ENCODE measurements at places on chromosomes 16 and 17.

DNA sequence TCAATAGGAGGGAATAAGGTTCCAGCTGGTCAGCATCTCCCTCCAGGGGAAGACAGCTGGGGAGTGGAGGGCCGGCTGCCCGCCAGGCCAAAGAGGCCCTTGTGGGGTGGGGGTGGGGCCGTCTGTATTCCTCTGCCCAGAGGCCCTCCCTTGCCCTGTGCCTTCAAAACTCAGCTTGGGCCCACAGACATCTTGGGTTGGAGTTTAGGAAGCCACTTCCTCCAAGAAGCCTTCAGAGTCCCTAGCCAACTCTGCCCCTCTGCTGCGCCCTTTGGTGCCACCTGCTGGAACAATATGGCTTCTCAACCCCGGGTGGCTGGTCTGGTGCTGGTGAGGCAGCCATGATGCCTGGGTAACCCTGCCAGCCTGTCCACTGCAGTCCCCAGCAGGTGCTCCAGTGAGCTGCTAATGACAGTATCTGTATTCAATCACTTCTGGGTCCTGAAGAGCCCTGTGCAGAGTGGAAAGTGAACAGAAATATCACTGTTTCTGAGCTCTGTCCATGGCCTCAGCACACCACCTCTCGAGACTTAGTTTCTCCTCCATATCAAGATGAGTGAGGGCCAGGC, 16.7 kb downstream of the HSD11B2 start:
- peak; percentile 39 for DNase-seq

GRCh38 chr16:717450-718245, 2.7 kb downstream of the METRN start:
- DNase-seq, result no peak

DNA sequence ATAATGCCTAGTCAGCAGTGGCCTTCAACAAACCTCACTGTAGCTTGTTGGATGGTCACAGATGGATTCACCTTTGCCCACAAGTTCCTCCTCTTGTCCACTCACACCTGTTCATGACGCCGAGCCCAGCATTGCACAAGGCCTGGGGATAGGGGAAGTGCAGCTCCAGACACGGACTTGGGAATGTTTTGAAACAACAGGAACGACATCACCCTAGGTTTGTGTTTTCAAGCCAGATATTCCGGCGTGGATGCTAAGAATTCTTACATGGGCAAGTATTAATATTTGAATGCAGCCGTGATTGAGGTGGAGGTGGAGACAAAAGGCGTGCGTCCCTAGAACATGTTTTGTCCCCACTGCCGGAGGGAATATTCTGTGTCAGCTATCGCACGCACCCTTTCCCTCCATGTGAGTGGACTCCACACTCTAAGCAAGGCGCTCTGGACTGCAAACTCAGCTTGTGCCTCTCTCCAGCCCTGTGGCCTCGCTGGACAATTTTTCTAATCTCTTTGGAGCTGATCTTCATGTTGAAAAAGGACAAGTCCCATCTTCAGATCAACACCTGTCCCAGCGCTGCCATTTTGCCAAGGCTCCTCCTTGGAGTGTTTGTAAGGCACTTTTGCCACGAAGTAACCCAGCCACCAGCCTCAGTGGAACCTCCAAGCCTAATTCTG, 2.0 kb upstream of the BANP start:
- DNase-seq, result no peak

DNA sequence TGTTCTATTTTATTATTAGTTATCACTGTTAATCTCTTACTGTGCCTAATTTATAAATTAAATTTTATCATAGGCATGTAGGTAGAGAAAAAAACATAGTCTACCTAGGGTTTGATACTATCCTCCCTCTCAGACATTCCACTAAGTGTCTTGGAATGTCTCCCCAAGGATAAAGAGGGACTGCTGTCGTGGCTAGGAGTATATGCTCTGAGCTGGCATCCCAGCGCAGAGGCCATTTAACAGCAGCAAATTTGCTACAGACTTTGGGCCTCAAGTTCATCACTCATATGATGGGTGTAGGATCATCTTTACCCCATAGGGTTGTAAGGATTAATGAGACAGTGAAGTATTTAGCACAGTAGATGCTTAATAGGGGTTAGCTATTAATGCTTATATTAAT, 56.7 kb downstream of the ZFHX3 start:
- no peak for DNase-seq

- peak; percentile 72 for DNase-seq
These were observed at the start of gene HSD11B2 for GRCh38 chr16:67430977-67431774. Gene HSD11B2, plus strand, starts transcription at chr16:67431121. Its CDS starts 128 bp downstream, at chr16:67431249.

DNA sequence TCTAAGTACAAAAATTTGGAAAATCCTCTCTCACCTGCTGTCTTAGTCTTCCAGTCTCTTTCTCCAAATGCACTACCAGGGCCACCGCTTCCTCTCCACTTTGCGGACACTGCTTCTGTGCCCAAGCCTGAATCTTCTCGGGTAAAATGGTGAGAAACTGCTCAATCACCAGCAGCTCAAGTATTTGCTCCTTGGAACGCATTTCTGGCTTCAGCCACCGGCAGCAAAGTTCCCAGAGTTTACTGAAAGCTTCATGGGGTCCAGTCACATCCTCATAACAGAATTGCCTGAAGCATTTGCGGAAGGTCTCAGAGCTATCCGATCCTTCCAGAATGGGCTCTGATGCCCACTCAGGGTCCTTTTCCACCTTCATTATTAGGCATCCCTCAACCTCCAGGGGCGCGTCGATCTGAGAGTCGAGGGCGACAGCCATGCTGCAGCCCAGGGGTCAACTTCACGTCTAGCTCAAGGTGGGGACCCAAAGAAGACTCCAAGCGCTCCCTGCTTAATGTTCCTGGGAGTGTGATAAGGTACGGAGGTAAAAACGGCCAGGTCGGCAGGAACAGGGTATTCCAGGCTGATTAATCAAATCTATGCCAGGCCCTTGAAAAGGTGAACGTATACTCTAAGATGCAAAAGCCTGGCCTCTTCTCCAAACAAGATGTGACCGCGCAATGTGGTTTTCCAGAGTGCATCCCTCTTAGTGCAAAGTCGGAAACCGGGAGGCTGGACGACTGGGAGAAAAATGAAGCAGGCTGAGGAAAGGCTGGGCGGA, 763 bp downstream of the ZKSCAN2 start:
- DNase-seq, result no peak

DNA sequence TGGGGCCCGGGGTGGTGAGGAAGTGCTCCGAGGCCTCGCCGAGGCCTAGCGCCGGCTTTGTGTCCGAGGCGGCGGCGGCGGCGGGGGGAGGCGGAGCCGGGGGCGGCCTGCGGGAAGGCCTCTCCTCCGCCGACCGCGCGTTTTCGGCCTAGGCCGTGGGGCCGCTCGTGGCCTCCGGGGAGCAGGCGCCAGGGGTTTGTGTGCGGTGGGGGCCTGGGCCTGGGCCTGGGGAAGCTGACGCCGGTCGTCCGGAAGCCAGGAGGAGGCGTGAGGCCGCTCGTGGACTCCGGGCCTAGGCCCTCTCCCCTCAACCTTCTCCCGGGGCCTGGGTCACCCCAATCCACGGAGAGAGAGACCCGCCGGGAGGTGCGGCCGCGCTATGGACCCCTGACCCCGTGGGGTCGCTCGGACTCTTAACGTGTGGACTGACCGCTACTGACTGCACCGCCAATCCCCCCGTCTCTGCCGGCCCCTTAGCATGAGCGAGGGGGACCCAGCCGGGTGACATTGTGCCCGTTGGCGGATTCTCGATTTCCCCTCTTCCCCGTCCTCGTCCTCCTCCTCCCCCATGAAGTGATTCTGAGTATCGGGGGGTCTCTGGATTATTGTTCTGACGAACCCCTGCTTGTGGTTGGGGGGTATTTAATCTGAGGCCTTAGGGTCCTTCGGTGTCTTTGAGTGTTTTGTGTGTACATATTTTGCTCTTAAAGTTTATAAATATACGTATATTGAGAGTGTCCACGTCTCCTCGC, 660 bp downstream of the RBBP6 start:
- peak; percentile 43 for DNase-seq

- DNase-seq, result peak; percentile 44
These were observed 999 bp upstream of the FLYWCH2 start for GRCh38 chr16:2881783-2882649.

GRCh38 chr17:77273397-77274085, 132.8 kb downstream of the SEC14L1 start:
- peak; percentile 64 for DNase-seq

- DNase-seq, result no peak
These were observed 22.7 kb upstream of the MRPS23 start for GRCh38 chr17:57872536-57872935.

- peak; percentile 58 for DNase-seq
These were observed 30.1 kb downstream of the HIC1 start for GRCh38 chr17:2084766-2085647.

DNA sequence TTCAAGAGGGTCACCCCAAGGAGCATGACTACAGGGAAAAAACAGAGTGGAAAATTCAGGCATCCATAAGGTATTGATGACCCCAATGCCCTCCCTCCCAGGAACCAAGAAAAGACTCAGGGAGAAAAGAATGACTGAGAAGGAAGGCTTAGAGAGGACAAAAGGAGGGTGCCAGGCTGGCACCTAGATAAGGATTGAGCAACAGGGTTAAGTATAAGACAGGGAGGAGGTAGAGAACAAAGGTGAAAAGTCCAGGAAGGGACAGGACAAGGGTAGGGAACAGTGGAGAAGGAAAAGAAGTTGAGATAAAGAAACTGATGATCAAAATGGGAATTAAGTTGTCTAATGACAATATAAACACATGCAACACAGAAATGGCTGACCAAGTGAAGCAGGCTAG, 2.5 kb downstream of the SLC35B1 start:
- DNase-seq, result no peak

- DNase-seq, result no peak
These were observed 201.1 kb upstream of the CDH13 start for GRCh38 chr16:82425661-82426060.

DNA sequence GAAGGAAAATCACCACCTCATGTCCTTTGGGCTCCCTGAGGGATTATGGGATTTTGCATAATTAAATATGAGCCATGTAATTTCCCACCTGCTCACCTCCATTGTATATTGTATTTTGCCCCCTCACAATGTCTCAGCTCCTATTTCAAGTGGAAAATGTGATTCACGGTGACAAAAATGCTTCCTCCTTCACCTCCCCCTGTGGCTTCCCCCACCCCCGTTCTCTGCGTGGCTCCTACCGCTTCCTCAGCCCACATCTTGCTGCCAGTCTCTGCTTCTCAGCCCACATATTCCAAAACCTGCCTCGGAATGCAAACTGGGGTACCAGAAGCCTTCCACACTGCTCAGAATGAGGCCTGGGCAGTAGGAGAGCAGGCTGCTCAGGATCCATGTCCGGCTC, 394.5 kb upstream of the C16orf82 start:
- no peak for DNase-seq

DNA sequence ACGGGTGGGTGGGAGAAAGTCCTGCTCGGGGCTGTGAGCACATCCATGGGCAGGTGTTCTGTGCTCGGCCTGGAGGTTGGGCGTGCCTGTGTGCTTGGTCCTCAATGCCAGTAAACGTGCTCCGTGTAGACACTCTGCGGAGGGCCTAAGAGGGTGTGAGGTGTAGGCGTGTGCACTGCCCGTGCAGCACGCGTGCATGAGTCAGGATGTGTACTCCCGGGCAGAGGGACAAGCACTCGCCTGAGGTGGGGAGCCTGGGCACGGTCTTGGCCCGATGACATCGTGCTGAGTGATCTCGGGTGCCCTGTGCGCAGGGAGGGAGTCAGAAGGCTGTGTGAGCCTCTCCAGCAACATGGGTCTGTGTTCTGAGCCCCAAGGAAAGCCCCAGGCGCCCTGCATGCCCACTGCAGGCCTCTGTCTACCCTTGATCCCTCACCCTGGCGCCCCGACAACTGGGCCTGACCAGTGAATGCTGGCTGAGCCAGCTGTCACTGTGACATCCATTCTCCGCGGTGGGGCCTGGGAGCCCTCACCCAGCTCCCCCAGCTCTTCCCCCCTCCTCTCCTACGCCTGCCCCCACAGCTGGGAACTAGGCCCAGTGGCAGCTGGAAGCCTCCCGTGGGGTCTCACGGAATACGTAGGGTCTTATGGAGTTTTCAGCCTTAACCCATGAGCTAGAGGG, 23.5 kb upstream of the NXPH3 start:
- peak; percentile 42 for DNase-seq

DNA sequence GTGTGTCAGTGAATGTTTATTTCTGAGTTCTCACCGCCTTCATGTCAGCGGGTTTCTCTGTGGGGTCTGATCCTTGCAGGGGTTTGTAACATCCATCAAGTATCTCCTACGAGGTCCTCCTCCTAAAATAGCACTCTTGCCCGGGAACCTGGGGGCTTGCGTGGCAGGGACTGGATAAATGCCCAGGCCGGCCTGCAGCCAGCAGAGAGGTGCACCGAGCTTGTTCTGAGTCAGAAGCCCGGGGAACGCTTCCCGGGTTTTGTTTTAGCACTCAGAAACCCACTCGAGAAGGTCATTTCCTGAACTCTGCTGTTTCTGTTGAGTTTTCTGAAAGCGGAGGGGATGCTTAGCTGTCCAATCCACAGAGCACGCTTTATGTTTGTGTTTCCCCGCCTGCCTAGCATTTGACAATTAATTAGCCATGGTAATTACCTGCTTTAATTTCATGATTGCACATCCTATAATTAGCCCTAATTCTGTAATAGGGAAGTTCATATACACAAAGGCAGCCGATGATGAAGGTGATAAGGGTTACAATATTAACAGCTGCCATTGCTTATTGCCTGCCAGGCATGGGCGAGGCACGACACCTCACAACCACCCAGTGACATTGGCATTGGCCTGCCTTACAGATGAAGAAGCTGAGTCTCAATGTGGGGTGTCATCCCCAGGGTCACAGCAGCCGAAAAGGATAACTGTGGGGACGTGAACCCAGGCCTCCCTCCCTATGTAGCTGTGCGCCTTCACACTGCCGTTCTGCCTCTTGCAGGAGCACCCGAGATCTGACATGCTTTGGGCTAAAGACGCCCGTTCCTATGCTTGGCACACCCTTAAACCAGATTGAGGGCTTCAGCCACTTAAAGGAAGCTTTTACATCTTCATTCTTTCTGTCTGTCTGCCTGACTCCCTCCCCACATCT, 333.1 kb downstream of the CPPED1 start:
- DNase-seq, result peak; percentile 9

DNA sequence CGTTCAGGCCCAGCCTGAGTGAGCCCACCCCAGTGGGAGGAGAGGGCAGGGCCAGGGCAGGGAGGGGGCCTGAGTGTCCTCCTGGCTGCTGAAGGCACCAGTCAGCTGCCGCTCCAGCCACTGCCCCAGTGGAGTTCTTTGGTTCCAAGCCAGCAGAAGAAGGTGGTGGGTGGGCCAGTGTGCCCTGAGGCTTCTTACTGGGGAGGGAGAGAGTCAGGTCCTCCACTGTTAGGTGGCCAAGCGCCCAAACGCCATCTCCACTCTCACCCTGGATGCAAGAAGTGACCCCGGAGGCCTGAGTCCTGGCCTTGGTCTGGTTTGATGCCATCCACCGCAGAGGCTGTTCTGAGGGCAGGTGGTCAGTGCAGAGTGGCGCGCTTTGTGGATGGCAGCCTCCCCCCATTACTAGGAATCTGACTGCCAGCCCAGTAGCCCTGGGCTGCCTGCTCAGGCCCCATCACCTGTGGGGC, 2.2 kb downstream of the RNF213 start:
- no peak for DNase-seq

GRCh38 chr17:52149626-52150025, 8.9 kb downstream of the CA10 start:
- no peak for DNase-seq

Data from Daoy (cell line).